Stimulated activated CD8-positive, alpha-beta memory T cell treated with anti-CD3 and anti-CD28 coated beads, Interleukin-7, amount 100 ng/mL, for 24 hours (primary cell): ENCODE measurements at places on chromosomes 16 and 17.
A peak's percentile ranks its signal among the peaks of the same experiment; 100 is the strongest.

DNA sequence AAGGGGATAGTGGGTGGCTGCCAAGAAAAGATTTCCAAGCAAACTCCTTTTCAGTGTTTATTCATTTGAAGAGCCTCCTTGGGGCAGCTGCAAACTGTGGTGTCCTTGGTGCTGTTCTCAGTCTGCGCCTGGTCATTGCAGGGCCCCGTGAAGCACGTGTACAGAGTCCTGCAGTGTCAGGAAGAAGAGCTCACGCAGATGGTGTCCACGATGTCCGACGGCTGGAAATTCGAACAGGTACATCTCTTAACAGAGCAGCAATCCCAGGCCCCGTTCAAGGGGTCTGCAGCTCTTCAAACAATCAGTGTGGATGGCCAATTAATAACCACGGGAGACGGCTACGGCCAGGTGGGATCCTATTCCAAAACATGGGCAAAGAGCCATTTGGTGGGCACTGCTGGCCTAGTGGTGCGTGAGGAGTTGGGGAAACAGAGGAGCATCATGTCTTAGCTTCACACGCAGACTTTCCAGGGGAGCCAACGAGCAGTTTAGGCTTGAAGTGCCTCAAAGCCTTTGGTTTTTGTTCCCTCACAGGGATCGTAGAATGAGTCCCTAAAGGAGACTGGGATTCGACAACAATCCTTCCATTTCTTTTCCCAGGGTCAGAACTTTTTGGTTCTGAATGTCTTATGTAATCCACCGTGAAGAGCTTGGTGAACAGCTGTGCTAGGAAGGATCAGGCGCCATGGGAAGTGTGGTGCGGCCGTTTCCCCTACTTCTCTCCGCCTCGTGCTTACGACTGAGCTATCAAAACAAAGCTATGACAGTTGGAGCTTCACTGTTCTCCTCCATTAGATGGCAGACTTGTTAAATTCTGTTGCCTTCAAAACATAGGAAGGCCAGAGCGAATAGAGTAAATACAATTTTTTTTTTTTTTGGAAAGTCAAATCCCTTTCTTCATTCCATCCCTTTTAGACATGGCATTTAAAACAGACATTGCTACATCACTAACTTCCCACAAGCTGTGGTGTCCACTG is 12.6 kb downstream of the KCTD2 start:
- DNase-seq, result no peak

GRCh38 chr16:27328937-27329336 is 15.2 kb downstream of the IL4R start:
- no peak for DNase-seq

DNA sequence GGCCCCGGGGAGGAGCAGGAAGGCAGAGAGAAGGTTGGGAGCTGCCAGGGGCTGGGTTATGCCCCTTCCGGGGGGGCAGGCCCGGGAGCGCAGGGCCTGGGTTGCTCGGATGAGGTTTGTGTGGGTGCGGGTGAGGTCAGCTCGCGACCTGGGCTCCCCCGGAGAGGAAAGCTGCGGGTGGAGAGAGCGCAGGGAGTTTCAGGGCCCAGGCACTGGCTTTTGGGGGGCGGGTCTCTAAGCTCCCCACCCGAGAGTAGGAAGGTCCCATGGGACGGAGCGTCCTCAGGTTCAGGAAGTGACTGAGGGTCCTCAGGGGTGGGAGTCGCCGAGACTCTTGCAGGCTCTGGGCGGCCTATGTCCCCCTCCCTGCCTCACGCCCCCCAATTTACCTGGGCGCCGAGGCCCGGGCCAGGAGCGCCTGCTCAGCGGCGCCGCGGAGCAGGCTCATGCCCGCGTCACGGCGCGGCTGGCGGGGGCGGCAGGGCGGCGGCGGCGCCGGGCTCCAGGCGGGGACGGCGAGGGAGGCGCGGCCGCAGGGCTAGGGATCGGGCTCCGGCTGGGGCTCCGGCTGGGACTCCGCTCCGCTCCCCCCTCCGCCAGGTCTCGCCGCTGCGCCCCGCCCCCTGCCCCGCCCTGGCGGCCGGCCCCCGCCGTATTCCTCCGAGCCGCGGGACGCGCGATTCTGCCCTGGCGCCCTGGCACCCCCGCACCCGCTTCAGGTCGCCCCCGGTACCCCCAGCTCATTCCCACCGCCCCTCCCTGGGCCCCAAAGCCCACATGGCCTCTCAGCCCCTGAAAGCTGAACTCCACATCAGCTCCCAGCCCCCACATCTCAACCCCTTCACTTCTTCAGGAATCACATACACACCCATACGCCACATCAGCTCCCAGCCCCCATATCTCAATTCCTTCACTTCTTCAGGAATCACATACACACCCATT is at the start of gene DOK4:
DOK4 (minus strand) TSS at position 578 of the 942 bp plus-strand sequence. CDS start 6,986 bp downstream, outside the sequence.
- DNase-seq, result peak; percentile 75

DNA sequence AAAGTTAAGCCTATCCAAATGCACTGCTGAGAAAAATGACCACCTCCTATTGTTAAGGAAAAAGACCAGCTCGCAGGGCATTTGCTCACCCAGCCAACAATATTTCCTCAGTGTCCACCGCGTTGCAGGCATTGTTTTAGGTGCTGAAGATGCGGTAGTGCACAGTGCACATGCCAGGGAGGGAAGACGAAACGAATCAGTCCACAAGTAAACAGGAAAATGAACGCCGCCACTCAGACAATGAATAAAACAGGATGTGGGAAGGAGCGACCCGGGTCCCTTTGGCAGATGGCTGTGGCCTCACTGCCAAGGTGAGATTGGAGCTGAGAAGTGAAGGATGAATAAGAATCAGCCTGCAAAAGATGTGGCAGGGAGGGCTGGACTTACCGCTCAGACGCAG is 249.2 kb downstream of the FOXL1 start:
- no peak for DNase-seq

DNA sequence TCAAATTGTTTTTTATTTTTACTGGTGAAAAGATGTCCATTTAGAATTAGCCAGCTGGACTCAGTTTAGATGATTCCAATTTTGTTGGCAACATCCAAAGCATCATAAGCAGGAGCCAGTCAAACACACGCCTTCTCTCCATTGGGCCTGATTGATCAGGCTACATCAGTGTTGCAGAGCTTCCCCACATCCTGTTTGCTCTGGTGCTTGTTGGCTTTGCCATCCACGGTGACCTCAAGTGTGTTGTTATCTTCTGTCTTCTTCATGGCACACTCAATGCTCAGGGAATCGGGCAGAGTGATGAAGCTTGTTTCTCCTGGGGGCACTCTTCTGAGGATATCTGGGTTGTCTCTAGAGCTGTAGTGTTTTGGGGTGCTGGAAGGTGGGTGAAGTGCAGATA is 6.3 kb upstream of the NETO2 start:
- no peak for DNase-seq

DNA sequence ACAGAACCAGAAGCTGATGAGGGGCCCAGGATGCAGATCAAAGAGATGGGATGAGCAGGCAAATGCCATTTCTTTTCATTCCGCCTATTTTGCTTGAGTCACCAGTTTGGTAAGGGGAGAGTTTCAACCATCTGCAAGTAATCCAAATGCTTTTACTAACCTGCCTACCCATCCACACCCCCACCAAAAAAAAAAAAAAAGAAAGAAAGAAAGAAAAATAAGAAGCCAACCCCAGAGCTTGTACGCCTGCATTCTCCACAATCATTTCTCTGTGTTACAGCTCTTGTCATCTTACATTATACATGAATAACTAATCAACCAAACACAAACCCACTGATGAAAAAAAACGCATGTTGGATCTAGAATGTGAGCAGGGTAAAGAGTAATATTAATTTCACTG is 15.7 kb upstream of the MSI2 start:
- DNase-seq, result no peak

GRCh38 chr17:55889271-55889670 is 138.4 kb downstream of the PCTP start:
- DNase-seq, result no peak

DNA sequence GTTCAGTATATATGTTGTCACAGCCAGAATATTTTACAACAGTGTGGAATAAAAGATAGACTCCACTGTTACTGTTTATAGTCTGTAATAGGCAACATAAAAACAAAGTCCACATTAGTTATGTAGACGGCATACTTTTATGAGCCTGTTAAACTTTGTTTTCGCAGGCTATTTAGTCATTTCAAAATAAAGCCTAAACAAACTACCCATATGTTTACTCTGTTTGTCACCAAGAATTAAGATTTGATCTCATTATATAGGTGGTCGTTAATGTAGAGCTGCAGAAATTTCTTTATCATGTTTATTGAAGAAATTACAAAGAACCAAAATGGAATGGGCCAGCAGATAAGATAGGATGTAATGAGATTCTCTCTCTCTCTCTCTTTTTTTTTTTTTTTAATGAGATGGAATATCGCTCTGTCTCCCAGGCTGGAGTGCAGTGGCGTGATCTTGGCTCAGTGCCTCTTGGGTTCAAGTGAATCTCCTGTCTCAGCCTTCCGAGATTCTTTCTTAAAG is 943.8 kb upstream of the SOX9 start:
- no peak for DNase-seq

DNA sequence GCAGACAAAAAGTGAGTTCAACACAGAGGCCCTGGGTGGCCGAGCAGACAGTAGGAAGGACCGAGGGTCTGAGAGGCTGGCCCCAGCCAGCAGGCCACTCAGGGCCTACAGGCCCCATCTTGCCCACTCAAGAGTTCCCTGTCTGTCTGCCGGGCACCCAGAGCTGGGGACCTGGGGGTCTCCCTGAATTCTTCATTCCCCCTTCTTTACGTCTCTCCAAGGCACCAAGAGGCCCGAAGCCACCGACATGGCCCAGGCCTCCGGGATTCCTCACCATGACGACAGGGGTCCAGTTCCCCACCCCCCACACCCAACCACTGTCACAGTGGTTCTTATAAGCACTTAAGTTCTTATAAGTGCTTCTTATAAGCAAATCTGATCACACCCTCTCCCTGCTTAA is 49.2 kb downstream of the NOS2 start:
- DNase-seq, result no peak

DNA sequence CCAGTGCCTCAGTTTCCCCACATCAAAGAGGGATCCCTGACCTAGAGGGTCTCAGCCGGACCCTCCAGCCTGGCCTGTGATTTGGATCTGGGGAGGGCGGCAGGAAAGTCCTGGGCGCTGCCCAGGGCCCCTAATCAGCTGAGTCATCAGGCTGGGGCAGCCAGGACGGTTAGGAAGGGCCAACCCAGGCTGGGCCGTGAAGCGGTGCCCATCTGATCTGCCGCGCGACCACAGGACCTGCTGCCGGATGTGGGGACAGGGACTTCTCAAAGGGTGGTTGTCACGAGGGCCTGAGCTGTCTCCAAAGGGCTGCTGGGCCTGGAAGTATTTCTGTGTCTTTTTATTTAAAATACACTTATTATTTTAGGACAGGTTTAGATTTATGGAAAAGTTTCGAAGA is 4.4 kb downstream of the TPSAB1 start:
- DNase-seq, result no peak

- DNase-seq, result no peak
Observed at GRCh38 chr17:61411261-61412142, 11.9 kb downstream of the TBX2 start.

GRCh38 chr16:2475413-2476344 is 752 bp downstream of the TBC1D24 start:
- DNase-seq, result no peak

- DNase-seq, result no peak
Observed at GRCh38 chr16:30032083-30032819, 1.2 kb upstream of the TLCD3B start.

DNA sequence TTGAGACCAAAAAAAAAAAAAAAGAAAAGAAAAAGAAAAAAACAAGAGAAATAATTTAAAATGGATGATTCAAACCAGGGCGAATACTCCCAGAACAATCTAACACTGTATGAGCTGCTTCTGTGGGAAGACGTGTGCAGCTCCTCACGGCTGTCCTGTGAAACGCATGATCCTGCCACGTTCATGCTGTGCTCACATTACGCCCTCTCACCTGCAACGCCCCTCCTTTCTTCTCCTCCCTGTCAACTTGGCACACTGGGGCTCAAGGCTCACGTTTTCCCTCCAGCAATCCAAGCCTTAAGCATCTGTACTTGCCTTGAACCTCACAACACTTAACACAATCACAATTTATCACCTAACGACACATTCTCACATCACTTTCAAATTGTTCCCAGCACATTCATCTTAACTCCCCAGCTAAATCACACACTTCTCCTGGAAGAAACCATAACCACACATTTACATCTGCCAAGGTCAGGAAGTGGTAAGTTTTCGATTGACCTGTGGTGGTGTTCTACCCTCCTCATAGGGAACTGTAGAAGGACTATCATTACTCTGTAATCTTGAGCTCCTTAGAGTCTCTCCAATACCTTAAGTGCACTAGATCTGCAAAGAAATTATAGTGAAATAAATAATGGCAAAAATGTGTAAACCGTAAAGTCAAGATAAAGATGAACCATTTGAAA is 29.1 kb downstream of the MBTPS1 start:
- no peak for DNase-seq

GRCh38 chr17:78313735-78314648 is 45.9 kb downstream of the SOCS3 start:
- peak; percentile 28 for DNase-seq

GRCh38 chr16:15046692-15047376 is 9.0 kb downstream of the NTAN1 start:
- DNase-seq, result no peak

DNA sequence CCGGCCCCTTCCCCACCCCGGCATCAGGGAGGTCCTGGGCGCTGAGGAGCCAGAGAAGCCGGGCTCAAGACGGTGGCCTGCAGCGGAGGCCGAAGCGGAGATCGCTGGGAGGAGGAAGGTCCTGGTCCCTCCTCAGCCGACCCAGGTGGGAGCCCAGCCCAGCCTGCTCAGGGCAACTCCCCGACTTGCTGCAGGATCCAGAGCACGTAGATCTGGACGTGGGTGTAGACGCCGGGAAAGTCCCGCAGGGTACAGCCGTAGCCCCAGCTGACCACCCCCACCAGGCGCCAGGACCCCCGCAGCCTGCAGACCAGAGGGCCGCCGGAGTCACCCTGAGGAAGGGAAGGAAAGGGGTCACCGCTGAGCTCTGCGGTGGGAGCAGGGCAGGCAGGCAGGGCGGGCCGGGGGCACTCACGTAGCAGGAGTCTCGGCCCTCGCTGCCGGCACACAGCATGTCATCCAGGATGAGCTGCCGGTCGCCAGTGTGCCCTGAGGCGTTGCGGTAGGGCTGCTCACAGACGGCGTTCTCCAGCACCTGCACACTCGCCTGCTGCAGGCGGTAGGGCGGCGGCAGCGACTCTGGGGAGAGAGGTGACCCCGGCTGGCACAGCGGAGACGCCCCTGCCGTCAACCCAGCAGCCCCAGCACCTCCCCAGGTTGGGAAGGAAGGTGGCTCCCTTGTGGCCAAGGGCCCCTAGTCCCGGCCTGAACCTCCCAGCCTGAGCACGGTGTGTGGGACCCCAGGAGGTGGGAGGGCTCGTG is 5.4 kb downstream of the TPSD1 start:
- DNase-seq, result no peak

DNA sequence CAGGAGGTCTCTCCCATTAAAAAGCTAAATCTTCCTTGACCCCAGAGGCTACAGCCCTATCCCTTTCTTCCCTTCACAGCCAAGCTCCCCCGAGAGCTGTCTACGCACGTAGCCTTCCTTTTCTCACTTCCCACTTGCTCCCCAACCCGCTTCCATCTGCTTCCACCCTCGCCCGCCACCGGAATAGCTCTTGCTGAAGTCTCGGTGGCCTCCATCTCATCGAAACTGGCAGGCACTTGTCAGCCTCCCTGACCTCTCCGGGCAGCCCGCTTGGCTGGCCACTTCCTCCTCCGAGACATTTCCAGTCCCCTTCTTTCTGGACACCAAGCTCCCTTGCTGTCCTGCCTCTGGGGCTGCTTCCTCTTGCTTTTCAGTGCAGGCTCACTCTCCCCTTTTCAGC is 10.7 kb upstream of the EPOP start:
- no peak for DNase-seq
